ENCODE measurements at places on chromosomes 3 and 15.

GRCh38 chr3:94146455-94146854, 83.6 kb downstream of the NSUN3 start:
- DNase-seq: no peak

DNA sequence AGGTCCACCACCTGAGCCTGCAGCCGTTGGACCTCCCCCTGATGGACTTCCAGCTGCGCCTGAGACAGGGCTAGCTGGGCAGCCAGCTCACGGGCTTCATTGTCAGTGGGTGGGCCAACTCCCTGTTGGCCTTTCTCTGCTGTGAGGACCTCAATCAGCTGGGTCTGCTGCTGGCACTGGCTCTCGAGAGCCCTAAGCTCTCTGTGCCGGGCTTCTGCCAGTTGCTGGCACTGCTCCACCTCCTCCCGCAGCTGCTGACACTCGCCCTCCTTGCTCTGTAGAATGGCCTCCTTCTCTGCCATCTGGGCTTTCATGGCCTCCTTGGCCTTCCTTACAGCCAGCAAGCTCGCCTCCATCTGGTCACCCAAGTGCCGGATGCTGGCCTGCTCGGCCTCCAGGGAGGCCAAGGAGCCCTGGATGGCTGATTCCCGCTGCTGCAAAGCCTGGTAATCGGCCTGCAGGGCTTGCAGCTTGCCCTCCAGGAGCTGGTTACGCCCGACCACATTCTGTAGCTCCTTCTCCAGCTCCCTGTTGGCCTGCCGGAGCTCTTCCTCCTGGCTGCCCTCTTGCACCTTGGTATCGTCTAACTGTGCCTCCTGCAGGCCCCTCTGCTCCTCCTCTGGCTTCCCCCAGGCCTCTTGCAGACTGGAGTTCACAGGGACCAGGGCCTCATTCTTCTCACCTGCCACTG, 23.8 kb downstream of the CXCR6 start:
- no peak for DNase-seq

- DNase-seq: no peak
These were observed 59.1 kb downstream of the RGMA start for GRCh38 chr15:93029836-93030429.

GRCh38 chr3:7977245-7978086, 524.2 kb upstream of the LMCD1 start:
- no peak for DNase-seq

- DNase-seq: no peak
These were observed 30.8 kb downstream of the MDFIC2 start for GRCh38 chr3:70281663-70282062.

DNA sequence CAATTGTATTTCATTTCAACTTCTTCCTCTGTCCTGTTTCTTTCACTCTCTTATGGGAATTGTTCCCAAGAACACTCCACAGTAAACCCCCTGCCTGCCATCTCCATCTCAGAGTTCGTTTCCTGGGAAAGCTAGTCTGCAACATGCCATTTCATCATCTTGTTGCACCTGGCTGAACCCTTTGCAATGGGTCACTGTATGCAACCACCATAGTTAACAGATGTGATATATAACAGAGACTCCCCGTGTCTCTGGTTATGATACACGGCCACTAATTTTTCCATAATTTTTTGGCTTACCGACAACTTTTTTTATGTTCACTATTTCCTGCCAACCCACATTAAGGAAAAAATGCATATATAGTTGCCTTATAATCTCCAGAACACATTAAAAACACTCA, 95.5 kb downstream of the CHST2 start:
- DNase-seq: no peak

DNA sequence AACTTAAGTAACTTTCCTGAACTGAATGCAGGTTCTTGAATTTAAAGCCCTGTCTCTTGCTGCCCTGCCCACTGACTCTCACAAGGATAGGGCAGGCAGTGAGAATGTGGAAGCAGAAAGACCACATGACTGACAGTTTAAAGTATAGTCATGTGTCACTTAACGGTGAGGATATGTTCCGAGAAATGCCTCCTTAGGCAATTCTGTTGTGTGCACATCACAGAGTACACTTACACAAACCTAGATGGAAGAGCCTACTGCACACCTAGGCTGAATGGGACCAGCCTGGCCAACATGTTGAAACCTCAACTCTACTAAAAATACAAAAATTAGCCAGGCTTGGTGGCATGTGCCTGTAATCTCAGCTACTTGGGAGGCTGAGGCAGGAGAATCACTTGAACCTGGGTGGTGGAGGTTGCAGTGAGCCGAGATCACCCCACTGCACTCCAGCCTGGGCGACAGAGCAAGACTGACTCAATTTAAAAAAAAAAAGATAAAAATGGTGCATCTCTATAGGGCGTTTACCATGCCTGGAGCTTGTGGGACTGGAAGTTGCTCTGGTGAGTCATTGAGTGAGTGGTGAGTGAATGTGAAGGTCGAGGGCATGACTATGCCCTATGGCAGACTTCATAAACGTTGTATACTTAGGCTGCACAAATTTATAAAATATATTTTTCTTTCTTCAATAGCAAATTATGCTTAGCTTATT, 18.9 kb upstream of the COPG1 start:
- DNase-seq: no peak

DNA sequence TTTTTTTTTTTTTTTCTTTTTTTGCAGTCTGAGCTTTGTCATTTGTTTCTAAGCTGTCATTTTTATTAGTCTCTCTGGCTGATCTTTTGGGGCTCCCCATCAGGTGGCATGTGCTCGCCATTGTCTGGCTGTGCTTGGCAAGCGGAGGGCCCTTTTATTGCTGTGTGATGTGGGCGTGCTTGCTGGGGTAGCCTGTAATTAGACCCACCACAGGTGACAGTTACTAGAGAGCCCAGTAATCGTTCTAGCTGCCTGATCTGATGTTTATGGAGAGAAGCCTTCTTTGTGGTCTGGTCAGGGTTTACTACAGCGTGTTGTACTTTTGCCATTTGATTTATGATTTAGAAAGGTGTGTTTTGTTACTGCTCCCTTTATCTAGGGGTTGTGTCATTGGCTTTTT, 179.9 kb downstream of the MCTP2 start:
- no peak for DNase-seq

DNA sequence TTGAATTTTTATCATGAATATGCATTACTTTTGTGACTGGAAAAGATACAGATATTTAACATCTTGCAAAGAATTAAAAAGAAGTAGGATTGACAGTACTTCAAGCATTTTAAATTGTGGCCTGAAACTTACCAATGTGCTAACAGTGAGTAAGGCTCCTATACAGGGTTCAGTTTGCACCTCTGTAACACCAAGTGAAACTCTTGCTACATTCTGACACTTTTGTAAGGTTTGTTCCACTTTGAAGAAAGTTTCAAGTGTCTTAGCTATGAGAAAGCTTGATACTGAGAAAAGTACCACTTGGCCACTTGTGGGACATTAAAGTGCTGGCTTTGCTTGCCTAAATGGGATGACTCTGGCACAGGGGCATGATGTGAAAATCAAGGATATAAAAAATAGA, 289.2 kb downstream of the CTNNB1 start:
- no peak for DNase-seq

DNA sequence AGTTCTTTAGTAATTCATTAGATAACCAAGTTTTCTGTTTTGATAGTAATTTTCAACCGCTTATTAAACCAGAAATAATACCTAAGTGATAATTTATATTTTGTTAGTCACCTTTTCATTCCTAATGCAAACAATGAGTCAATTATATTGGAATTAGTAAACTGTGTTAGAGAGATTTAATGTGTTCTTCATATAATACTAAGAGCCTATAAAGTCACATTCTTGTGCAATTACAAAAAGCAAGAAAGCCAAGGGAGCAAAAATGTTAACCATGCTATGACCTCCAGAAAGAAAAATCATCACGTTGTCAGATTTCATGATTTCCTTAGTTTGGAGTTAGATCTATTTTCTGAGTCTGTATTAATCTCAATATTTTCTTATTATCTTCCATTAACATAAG, 108.8 kb upstream of the SAMMSON start:
- DNase-seq: no peak

DNA sequence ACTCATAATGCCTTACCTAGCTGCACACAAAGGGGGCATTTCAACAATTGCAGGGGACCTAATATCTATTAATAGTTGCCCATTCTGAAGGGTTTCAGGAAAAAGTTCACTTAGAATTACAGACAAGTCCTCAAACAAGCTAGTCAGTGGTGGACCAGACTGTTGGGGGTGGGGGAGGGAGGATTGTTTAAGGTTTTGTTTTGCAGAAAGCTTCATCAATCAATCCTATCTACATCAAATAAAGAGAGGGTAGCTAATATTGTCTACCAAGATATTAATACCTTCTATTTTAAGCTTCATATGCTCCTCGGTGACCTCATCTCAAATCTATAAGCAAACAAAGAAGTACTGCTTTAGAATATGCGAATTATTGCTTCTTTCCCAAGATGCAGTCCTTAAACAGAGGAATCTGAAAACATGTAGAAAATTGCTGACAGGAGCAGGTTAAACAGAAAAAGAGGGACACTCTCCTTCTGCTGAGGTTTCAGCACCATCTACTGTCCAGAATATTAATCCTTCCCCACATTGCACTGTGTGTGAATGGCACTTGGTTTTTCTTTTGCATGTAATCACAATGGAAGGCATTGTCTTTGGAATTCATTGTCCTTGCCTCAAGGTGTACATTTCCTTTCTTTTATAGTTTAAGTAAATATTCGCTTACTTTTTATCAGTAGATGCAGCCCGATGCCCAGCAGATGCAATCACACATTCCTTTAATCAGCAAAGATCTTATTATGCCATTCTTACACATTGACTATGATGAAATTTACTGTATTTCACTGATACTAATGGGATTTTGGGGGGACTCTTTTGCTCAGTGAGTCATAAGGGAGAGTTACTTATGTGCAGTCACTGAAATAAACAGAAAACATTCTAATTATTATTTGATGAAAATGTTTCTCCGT, 94.7 kb downstream of the IL5RA start:
- no peak for DNase-seq

GRCh38 chr15:69388260-69388705, 25.9 kb upstream of the KIF23 start:
- no peak for DNase-seq

DNA sequence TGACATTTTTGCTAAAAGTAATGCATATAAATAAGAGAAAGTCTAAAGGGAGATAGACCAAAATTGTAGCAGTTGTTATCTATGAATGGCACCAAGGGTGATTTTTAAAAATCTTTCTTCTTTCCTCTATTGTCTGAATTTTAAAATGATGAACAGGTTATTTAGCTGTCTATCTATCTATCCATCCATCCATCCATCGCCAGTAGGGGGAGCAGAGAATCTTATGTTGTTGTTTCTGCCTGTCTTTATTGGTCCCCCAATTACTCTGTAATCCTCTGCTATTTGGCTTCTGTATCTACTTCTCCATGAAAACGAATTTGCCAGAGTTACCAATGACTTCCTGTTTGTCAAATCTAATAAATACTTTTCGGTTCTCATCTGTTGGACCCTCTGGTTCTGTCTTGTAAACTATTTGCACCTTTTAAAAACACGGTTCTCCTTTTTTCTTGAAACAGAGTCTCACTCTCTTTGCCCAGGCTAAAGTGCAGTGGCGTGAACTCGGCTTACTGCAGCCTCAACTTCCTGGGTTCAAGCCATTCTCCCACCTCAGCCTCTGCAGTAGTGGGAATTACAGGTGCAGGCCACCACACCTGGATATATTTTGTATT, 86.0 kb downstream of the ECT2 start:
- no peak for DNase-seq

- DNase-seq: no peak
These were observed 608.5 kb upstream of the AGTR1 start for GRCh38 chr3:148089171-148089570.

- no peak for DNase-seq
These were observed 148.1 kb downstream of the WDR72 start for GRCh38 chr15:53611145-53611920.

DNA sequence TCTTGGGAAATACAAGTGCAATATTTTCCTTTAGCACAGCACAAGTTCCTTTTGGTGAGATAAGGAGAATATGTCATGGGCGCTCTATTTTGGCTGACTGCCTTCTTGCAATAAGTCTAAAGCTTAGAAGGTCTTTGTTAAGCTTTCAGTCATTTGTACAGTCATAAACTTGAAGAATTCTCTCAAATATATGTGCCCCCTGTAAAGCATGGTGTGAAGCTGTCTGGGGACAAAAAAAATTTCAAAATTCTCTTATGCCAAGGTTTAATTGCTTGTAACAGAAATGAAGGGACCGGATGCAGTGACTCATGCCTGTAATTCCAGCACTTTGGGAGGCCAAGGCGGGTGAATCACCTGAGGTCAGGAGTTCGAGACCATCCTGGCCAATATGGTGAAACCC, 21.7 kb upstream of the ARID3B start:
- no peak for DNase-seq

DNA sequence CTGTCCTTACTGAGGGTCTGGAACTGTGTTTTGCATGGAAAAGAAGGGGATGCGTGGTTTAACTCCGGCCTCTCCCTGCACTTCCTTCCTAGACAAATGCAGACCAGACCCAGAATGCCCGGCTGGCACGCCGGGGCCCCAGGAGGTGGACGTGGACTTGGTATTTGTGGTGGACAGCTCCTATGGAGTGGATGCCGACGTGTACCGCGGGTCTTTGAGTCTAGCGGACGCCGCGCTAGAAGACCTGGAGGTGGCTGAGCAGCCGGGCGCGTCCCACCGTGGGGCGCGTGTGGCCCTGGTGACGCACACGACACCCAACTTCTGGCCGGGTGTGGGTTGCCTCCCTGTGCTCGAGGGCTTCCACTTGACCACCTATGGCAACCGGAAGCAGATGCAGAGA, 81.8 kb upstream of the COL6A5 start:
- no peak for DNase-seq

GRCh38 chr3:129585949-129586657, 20.4 kb downstream of the PLXND1 start:
- DNase-seq: no peak

DNA sequence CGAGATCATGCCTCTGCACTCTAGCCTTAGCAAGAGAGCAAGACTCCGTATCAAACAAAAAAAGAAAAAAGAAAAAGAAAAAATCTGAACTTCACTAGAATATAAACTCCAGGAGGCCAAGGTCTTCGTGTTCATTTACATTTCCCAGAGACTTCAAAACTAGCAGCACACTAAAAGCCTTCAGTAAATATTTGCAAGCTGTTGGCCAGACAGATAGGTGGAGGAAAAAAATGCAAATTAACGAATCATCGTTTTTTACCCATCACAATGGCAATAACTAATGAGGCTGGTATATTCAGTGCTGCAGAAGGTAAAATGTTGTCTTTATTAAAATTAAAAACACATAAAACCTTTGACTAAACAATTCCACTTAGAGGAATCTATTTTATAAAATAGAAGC, 80.6 kb downstream of the CLASP2 start:
- no peak for DNase-seq
